Mucosa of gallbladder (tissue), 1 donor: ENCODE measurements at places on chromosomes 13 and 19.

DNA sequence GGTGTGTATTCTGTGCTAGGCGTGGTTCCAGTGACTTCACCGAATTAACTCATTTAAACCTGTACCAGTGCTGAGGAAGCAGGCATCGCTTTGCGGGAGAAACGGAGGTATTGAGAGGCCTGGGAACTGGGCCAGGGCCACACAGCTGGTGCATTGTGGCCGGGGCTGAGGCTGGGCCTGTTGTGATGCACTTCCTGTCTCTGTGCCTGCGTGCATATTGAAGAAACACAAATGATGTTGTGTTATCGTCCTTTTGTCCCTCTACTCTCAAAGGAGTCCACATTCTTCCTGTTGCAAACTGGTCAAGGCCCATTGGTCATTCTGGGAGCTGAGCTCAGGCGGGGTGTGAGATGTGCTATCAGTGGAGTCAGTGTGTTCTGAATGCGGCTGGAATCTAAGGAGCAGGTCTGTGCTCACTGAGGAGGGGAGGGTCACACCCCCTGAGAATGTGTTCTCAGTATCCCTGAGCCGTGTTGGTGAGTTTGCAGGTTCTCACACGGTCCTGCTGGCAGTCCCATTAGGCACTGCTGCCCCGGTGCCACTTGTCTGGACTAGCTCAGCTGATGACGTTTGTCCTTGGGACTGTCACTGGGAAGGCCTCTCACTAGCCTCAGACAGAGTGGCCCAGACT is 62.1 kb downstream of the ARHGEF7 start:
- peak; percentile 53 for DNase-seq

DNA sequence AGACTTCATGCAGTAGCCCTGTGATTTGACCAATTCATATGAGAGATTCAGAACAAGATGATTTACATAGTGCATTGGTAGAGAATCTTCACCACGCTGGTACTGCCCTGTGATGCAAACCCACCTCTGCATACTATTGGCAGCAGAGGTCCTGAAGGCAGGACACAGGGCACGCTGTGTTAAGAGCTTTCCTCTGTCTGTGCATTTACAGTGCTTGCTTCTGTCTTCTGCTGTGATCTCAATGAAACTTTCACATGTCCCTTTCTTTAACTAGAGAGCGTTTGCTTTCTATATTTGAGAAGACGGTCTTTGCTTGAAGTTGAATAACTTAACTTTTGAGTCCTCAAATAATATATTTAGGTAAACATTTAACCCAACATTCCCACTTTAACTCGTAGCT is 219.0 kb upstream of the SPRY2 start:
- DNase-seq, result no peak

- no peak for DNase-seq
Observed at GRCh38 chr13:82298106-82298505, 1584.2 kb downstream of the SLITRK1 start.

GRCh38 chr13:21458813-21459701 is at the start of gene ZDHHC20:
ZDHHC20 (minus strand) TSS chr13:21459303; CDS start chr13:21459171, 132 bp downstream.
- peak; percentile 91 for DNase-seq

GRCh38 chr13:32315238-32316027 is at the start of the genes BRCA2 and ZAR1L:
BRCA2 (plus strand) TSS chr13:32315508; CDS start chr13:32316461, 953 bp downstream.
ZAR1L (minus strand) TSS chr13:32315363; CDS start chr13:32311925, 3,438 bp downstream.
- DNase-seq, result peak; percentile 90

- DNase-seq, result no peak
Observed at GRCh38 chr19:45847663-45848062, 15.3 kb downstream of the SYMPK start.

- DNase-seq, result no peak
Observed at GRCh38 chr13:84466461-84466860, 584.2 kb upstream of the SLITRK1 start.

DNA sequence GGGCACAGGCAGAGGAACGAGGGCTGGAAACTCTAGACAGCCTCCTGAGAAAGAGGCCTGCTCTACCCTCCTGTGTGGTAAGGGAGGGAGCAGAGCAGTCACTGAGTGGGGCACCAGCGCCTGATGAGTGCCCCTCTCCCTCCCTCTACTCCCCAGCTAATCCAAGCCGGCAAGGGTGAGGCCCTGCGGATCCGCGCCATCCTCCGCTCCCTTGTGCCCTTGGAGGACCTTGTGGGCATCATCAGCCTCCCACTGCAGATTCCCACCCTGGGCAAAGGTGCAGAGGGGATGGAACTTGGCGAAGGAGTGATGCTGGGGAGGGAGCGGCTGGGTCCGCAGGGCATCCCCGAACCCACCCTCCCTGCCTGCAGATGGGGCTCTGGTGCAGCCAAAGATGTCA is 67.0 kb downstream of the RYR1 start:
- no peak for DNase-seq

- no peak for DNase-seq
Observed at GRCh38 chr13:79898996-79899395, 418.0 kb downstream of the NDFIP2 start.

DNA sequence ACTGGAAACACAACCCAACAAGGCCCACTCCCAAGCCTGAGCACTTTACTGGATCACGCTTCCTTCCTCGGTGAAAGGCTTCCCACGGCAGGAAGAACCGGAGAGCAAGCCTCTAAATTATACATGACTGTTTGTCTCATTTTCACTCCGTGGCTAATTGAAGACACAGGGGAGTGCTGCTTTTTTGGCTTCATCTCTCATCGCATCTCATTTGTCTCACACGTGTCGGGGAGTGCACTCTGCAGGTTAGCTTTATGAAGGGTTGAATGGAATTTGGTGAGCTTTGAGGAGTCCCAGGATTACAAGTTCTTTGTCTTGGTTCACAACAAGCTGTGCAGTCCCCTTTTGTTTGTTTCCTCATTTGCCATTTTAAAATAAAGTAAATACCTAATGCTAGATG is 544.6 kb downstream of the GPC6 start:
- DNase-seq, result no peak

DNA sequence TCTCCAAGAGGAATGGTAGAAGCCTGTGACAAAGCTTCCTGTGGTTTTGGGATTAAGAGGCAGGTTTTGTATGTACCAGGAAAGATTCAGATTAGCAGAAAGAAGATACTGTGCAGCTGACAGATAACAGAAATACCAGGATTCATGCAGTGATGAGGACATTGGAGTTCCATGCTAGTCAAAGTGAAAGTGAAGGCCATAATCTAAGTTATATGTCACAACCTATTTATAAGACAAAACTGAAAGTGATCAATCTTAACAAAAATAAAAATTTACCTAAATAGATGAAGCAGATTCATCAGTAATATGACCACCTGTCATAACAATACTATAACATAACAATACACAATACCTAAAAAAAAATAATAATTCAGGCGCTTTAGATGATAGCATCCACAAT is 1305.2 kb upstream of the PCDH9 start:
- no peak for DNase-seq

DNA sequence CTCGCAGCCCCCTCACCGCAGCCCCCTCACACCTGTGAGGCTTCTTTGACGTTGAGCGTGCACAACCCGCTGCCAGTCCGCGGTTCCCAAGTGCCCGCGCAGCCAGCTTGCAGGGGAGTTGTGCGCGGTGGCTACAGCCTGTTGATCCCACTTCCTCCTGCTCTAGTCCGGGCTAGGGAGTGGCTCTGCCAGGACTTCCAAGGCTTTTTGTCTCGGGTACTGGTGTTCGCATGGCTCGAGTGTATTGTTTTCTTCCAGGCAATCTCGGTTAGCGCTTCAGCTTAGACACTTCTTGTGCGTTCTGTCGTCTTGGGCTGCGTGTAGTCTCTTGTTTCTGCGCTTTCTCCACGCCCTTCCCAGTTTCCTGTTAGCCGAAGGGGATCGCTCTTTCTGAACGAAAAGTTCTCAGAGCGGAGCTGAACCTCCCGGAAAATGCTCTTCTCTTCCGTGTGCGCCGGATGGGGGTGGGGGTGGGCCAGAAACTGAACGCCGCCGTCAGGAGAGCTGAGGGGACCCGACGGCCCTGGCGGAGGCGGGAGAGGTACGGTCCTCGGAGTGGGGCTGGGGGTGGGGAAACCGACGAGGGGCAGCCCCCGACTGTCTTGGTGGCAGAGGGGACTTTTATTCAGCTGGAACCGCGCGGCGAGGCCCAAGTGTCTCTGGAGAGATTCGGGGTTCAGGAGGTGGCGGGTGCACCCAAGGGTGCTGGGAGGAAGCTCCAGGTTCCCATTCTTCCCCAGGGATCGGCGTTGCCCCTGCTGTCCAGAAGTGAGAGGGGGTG is 697 bp upstream of the DGKH start:
- peak; percentile 51 for DNase-seq

DNA sequence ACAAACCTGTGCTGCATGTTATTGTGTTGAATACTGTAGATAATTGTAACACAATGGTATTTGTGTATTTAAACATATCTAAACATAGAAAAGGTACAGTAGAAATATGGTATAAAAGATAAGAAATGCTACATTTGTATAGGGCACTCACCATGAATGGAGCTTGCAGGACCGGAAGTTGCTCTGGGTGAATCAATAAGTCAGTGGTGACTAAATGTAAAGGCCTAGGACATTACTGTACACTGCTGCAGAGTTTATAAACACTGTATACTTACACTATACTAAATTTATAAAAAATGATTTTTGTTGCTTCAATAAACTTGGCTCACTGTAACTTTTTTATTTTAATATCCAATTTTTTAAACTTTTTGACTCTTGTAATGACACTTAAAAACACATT is 34.4 kb downstream of the LMO7 start:
- DNase-seq, result no peak

DNA sequence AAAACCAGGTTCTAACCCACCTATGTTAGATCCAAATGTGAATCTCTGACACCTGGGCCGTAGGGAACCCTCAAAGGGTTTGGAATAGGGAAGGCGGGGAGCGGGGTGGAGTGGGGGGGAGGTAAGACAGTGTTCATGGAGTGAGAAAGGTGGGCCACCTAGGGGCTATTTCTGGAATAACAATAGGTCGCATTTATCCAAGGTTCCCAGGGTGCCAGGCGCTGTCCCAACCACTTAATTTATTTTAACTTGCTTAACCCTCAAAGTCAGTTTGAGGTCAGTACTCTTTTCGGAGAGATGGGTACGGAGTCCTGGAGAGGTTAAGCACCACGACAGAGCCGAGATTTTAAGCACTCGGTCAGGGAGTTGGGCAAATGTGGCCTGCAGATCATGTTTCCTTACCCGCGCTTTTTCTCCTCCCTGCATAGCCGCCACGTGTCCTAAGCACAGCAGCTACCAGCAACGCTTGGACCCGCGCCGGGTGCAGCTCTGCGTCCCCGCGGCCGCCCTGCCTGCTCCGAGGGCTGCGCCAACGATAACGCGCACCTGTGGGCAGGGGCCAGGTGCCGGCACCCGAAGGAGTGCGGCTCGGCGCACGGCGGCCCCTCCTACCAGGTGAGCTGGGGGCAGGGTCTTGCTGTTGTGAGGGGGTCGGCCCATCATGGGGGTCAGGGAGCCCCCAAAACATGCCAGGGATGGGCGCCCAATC is 25.0 kb upstream of the FXYD3 start:
- DNase-seq, result peak; percentile 51

- DNase-seq, result peak; percentile 30
Observed at GRCh38 chr19:55179606-55180484, at the start of gene SYT5. SYT5 (minus strand) TSS chr19:55180289; CDS start chr19:55179041, 1,248 bp downstream.

- peak; percentile 75 for DNase-seq
Observed at GRCh38 chr19:13974073-13974472, 21.8 kb downstream of the DCAF15 start.

- DNase-seq, result no peak
Observed at GRCh38 chr19:1106841-1107660, 3.3 kb downstream of the GPX4 start.

DNA sequence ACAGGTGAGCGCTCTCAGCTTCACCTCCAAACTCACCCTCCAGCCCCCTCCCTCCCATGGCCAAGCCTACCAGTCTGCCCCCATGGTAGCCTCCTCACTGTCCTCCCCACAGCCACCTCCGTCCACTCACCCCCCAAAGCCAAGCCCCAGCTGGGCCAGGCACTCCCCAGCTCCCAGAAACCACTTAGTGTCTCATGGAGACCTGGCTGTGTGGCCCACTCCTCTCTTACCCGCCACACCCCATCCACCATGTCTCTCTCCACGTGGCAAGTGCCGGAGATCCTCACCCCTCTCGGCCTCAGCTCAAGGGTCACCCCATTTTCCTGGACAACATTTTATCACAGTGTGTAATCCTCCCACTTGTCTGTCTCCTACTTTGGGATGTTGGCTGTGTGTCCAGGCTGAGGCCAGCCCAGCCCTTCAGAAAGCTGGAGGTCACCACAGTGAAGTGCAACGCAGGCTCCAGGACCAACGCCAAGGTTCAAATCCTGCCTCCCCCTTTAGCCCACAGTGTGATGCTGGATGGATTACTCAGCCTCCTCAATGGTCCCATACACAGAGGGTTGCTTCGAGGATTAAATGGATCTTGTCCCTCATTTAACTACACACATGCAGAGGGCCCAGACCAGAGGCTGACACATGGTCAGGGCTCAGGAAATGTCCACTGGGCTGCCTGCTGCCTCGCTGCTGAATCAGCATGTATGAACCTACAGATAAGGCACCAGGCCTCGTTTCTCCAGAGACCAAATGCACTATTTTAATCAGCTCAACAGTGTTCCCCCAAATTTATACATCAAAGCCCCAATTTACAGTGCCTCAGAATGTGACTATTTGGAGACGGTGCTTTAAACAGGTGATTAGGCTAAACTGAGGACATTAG is 71.3 kb downstream of the CEBPG start:
- DNase-seq, result no peak

- DNase-seq, result peak; percentile 90
Observed at GRCh38 chr19:49801966-49802661, 11.0 kb downstream of the FUZ start.

DNA sequence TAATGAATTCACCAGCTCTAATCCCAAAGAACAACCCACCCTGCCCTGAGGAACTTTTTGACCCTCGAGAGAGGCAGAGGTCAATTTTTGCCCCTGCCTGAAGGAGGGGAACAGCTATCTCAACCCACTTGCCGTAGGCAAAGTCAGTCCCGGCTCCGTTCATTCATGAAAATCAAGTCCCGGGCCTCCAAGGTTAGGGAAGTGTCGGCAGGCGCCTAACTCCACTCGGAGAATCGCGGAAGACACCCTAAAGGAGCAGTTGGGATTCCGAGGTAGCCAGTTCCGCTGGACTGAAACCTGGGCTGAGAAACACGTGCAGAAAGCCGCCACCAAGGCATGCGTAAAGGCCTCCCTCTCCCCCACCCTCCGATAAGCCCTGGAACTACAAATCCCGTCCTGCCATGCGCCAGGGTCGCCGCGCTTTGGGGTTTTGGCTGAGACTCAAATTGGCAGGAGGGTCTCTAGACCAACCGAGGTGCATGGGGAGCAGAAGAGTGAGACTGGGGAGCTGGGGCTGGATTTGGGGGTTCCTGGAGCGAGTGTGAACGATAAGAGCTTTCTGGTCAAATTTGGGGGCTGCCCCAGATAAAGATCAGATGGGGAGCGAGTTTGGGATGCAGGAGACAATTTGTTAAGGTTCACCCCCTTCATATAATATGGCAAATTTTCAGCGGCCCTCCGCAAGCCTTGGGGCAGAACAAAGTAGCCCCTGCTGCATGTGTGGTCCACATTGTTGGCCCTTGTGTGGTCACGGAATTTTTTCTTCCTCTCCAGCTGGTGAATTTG is at the start of gene TNPO2:
Gene TNPO2, minus strand, starts transcription at position 292 of the 786 bp plus-strand sequence. CDS start 2,955 bp downstream, outside the sequence.
- peak; percentile 42 for DNase-seq
